Suppressor macrophage treated with lipopolysaccharide for 1 hour (primary cell): ENCODE measurements at places on chromosomes 6 and 20.

- no peak for DNase-seq
Measured at GRCh38 chr6:170040115-170040500, 250.8 kb downstream of the DLL1 start.

GRCh38 chr20:25295386-25296093 lies 47.7 kb downstream of the PYGB start:
- DNase-seq: no peak

DNA sequence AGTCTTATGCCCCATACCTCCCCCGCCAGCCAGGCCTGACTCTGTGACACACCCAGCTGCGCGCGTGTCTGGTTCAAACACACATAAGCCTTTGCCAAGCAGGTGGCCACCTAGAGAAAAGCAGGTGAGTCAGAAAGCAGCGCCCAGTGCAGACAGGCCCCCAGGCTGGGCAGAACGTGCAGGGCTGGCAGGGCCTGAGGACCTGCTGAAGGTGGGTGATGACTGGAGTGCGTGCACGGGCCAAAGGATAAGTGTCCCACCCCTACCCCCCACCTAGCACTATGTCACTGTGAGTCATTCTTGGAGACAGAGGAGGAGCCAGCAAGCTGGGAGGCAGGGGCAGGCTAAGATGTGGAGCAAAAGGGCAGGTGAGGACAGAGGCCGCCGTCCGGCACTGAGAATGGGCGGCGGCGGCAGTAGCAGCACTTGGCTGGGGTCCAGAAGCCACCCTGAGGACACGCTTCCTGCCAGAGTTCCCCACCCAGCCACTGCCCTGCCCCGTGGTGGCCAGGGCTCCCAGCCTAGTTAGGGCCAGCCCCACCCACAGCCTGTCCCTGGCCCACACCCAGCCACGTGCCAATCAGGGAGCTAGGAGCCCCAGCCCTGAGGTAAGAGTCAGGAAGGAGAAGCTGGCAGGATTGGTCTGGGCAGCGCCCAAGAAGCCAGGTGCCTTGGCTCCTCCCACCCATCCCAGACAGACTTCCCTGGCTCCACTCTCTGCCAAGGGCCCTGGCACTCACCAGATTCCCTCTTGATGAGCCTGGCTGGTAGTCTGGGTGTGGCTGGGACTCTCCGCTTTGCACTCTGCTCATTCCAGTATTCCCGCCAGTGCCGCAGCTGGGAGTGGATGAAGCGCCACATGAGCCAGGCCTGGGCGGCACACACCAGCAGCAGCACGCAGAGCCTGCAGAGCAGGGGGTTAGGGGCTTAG lies 72.7 kb downstream of the TRAM2 start:
- DNase-seq: peak; percentile 28

DNA sequence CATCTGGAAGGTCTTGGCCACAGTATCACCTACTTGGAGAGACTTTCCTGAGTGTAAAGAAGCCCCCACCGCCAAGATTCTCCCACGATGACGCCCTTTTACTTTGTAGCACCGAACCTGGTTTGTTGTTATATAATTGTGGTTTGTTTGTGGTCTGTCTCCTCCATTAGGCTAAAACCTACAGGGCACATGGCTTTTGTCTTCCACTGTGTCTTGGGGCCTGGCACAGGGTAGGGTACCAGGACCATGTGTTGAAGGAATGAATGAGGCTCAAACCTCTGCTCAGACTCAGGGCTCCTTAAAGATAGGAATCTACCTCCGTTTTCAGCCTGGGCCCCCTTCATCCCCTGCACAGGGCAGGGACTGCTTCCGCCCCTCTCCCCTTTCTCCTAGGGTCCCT lies 59.4 kb upstream of the CCDC167 start:
- no peak for DNase-seq

DNA sequence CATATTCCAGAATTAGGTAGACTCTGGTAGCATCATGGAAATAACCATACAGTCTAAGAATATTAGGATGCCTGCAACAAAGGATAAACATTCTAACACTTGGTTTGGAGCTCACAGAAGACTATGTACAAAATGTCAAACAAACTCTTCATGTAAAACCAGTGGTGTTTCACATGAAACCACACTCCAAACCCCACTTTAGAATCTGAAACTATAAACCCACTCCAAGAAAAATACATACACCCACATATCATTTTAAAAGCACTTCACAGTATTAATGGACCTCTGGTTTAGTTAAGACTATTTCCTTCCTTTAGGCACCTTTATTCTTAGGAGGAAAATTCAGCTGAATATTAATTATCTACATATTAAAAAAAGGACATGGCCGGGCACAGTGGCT lies 10.5 kb downstream of the AURKA start:
- DNase-seq: no peak
